DMS53 (cell line): ENCODE measurements at places on chromosomes 16 and 17.

DNA sequence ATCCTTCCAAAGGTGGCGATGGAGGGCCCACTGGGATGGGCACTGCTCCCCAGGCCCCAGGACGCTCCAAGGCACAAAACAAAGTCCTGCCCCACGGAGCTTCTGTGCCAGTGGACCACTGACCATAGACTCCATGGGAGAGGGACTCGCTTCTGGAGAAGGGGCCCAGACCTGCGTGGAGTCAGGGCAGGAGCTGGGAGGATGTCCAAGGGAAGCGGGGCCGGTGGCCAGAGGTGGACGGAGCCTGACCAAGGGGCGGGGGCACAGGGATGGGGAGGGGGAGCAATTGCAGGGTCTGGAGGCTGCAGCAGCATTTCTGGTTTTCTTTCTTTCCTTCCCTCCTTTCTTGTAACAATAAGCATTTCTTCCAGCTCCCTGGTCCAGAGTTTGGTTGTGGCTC is 14.1 kb downstream of the KCNJ12 start:
- DNase-seq, result no peak

DNA sequence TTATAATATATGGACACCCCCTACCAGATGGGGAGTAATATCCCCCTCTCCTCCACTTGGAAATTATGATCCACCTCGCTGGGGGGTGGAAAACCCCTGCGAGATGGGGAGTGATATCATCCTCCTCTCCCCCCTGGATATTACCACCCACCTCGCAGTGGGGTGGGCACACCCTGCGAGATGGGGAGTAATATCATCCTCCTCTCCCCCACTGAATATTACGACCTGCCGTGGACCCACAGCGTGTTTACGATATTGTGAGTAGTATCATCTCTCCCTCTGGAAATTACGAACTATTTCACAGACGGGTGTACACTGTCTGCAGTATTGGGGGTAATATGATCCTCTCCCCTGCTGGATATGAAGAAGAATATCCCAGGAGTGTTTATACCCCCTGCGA is 228.3 kb upstream of the WSCD1 start:
- DNase-seq, result no peak

DNA sequence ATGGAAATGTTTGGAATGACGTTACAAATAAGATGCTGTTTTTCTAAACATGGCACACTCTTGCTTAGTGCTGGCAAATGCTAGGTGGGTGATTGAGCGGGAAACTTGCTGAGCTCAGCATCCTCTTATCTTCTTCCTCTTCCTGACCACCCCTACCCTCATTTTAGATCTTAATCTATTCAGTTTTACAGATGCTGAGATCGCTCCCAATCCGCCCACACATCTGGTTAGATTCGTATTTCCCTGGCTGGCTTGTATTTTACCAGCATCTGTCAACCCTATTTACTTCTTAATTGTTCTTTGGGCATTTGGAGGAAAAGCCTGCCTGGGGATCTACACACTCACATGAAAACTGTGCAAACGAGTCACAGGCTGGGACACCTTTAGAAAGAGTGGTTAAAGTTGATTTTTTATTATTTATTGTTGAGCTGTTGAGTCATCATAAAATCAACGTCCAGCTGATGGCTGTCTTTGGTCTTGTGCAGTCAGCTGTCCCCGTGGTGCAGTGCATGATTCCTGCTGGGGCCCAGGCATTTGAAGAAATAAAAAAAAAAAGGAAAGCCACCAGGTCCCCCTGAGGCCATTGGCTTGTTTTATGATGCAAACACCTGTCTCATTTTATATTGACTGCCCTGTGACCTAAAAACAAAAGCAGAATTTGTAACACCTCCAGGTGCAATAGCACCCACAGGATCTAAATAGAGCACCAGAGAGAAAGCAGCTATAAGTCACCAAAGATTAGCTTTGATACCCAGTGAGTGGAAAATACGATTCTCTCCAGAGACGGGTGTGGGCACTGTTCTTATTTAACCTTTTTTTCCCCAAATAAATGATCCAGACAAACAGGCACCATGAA is 258.6 kb downstream of the HS3ST3B1 start:
- DNase-seq, result no peak

DNA sequence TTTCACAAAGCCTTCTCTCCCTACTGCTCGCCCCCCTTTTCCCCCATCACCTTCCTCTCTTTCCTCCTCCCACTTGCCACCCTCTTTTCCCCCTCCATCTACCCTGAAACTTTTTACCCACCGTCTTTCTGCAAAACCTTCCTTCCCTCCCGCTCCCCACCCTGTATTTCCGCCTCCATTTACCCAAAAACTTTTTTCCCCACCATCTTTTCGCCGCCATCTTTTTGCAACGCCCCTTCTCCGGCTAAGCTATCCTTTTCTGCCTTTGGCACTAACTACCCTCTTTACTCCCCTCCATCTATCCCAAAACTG is 205.2 kb upstream of the WSB1 start:
- DNase-seq, result no peak

DNA sequence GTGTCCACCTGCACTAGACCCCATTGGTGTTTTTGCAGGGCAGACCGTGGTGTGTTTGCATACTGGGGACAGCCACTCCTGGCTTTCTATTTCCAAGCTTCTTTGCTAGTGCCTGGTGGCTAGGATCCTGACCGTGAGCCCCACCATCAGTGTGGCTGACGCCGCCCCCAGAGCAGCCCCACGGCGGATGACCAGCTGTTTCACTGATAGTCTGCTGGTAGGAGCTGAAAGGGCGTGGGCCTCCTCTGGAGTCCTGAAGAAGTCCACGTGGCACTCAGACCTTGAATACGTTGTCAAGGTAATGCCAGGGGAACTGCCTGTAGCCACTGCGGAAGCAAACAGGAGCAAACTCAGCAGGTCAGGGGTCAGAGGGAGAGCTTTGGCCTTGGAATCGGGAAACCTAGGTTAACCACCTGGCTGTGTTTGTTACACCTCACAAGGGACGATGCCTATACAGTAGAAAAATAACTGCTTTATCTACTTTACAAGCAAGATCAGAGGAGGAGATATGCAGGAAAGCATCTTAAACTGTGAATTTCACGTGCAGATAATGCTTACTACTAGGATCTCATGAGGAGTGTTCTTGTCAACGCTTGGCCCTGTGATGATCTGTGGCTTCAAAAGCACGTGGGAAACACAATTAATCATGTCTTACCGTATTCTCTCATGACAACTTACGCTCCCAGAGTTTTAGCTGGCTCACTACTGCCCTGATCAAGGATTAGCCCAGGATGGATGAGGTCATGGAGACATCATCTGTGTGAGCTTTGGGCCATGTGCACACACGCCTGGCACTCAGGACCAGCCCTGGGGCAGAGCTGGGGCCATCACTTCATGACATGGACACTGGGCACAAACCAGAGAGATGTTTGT is 30.3 kb downstream of the ALDH3A2 start:
- no peak for DNase-seq

- DNase-seq, result no peak
Measured at GRCh38 chr17:81093619-81094508, 58.9 kb downstream of the BAIAP2 start.

- no peak for DNase-seq
Measured at GRCh38 chr17:80213643-80213975, 6.5 kb downstream of the SGSH start.

- DNase-seq, result no peak
Measured at GRCh38 chr17:74094651-74095050, 108.8 kb upstream of the RPL38 start.

DNA sequence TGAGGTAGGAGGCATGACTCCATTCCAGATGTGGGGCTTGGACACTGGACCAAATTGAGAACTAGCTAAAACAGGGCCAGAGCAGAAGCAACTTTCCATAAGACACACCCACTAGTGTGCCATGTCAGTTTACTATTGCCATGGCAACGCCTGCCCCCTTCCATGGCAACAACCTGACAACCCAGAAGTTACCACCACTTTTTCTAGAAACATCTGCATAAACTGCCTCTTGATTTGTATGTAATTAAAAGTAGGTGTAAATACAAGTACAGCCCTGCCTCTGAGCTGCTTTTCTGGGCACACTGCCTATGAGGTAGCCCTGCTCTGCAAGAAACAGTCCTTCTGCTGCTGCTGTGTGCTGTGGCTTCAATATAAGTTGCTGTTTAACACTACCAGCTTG is 19.5 kb upstream of the SCNN1B start:
- DNase-seq, result peak; percentile 52

DNA sequence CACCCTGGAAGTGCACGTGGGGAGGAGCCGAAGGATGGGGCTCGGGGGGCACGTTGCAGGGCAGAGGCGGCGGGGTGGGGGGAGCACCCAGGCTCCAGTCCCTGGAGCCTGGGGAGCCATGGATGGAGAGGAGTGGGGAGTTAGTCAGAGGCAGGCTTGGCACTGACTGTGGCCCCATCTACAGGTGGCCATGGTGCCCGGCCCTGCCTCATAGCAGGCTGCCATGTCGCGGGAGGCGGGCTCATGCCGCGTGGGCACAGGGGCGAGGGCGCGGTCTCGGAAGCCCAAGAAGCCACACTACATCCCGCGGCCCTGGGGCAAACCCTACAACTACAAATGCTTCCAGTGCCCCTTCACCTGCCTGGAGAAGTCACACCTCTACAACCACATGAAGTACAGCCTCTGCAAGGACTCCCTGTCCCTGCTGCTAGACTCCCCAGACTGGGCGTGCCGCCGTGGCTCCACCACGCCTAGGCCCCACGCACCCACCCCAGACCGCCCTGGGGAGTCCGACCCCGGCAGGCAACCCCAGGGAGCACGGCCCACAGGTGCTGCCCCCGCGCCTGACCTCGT is 3.0 kb downstream of the PRR35 start:
- DNase-seq, result peak; percentile 34

- DNase-seq, result no peak
Measured at GRCh38 chr16:23110257-23110899, 38.9 kb downstream of the USP31 start.

DNA sequence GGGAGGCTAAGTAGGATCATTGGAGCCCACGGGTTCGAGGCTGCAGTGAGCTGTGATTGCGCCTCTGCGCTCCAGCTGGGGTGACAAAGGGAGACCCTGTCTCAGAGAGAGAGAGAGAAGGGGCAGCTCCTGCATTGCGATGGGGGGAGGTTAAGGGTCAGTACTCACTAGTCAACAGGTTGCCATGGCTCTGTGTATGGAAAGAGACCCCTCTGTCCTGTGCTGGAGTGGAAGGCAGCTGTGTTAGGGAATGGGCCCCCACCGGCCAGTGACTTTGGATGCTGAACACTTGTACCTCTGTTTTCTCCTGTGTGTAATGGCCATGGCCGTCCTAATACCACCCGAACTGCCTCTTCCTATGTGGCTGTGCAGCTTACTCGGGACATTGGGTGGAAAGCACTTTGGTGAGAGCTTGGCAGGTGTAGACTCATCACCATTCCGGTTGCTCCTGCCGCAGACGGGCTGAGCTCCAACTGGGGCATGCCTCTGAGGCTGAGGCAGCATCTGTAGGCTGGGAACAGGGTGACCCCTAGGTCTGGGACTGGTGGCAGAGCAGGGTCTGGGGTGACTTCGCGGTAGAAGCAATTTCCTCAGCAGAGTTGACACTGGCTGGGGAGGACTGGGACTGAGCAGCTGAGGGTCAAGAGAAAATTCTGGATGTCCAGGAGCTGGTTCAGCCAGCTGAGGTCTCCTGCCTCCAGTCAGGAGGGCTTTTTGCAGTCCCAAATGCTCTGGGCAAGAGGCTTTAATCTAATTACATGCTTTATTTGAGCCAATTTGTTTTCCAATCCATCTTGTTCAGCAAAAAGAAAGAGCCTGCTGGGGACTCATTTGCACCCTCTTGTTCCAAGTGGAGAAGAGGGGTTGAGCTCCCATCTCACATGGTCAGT is 184.5 kb downstream of the NTN1 start:
- no peak for DNase-seq

DNA sequence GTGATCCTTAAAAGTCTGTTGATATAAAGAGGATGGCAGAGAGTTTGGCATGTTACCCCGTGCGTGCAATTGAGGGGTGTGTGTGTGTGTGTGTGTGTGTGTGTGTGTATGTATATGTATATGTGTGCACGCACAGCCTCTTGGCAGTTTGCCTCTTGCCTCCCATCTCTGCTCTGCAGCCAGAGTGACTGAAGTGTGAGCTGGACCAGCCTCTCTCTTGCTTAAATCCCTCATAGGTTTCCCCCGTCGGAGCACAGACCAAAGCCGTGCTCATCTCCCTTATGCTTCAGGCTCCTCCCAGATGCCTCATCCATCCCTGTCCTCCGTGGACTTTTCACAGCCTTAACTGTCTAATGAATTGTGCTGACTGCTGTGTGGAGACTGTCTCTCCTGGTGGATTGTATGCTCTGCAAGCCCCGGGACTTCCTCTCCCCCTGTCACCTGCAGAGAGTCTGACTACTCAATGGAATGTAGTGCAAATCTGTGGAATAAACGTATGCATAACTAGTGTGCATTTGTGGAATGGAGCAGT is 413.5 kb downstream of the CPPED1 start:
- DNase-seq, result no peak

GRCh38 chr17:61208301-61209105 is 191.1 kb upstream of the TBX2 start:
- peak; percentile 83 for DNase-seq

DNA sequence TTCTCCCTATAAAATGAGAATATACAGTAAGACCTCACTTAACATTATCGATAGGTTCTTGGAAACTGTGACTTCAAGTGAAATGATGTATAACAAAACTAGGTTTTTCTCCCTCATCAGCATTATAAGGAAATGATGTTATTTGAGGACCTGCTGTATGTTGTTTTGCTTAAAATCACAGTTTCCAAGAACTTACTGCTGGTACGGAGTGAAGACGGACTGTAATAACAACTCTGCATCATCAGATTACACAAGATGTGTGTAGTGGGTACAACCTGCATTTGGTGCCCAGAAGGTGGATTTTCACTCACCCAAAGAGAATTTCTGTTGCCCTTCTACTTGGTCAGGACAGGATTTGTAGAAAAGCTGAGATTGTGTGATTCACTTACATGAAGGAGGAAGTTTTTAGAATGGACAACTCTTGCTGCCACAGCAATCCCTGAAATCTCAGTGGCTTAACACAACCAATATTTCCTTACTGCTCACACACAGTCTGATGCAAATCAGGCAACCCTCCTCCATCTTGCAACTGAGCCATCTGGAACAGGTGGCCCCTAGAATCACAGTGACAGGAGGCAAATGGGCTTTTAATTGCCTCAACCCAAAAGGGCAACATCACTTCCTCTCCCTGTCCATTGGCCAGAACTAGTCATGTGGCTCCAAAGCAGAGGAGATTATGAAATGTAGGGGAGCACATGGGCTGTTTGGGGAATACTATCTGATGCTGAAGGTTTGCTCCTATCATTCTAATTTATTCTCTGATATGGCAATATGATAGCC is 67.6 kb upstream of the CACNG5 start:
- no peak for DNase-seq
